ENCODE measurements at places on chromosomes 7 and 10. TPM values are rescaled to one million over a fixed set of nuclear protein-coding genes. Genes with fewer than 3 reads are reported as not detected.

- DNase-seq, result no peak
Measured at GRCh38 chr10:44439239-44439957, 54.5 kb upstream of the CXCL12 start.

- no peak for DNase-seq
Measured at GRCh38 chr7:90552521-90552920, 43.6 kb upstream of the CDK14 start.

DNA sequence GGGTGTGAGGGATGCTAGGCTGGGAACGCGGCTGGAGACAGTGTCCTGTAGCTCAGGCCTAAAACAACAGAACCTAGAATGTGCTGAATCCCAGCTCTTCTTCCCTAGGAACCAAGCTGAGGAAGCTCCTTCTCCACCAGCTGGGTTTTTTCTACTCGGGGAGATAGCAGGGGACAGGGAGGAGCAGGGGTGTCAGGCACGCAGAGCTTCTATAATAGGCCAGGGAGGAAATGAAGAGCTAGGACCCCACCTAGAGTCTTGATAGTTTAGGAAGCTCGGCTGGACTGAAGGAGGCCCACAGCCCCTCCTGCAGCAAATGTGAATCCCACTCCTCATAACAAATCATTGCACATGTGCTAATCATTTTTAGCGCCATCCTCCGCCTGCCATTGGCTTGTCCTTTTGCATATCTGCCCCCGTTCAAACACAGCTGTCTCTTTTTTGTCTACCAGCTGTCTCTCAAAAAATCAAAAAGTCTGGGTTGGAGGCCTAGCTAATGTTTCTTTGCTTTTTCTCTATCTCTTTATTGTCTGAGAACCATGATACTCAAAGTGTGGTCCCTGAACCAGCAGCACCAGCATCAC, 24.1 kb upstream of the FAM180A start:
- no peak for DNase-seq

GRCh38 chr7:83005410-83005809, 157.3 kb downstream of the PCLO start:
- DNase-seq, result no peak

- no peak for DNase-seq
Measured at GRCh38 chr10:59276133-59276532, 86.2 kb downstream of the FAM13C start.

DNA sequence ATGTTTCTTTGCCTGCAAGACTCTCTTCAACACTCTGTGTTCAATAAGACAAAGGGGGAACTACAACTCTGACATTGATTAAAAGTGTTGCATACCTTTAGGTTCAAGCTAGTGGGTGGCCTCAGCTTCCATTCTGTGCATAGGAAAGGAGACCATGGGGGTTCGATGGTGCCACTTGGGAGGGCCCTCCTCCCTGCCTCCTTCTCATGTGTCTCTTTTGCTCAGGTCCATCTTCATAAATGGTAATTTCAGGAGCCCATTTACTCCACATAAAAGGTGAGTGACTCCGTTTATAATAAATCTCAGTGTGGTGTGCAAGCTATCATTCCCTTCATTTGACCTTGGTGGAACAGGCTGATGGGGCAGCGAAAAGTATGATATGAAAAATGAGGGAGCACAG, 285.1 kb downstream of the LRMDA start:
- DNase-seq, result no peak

CFAP70 gene
- 0.66 TPM for polyA plus RNA-seq
